ENCODE measurements at places on chromosomes 3 and 15.

DNA sequence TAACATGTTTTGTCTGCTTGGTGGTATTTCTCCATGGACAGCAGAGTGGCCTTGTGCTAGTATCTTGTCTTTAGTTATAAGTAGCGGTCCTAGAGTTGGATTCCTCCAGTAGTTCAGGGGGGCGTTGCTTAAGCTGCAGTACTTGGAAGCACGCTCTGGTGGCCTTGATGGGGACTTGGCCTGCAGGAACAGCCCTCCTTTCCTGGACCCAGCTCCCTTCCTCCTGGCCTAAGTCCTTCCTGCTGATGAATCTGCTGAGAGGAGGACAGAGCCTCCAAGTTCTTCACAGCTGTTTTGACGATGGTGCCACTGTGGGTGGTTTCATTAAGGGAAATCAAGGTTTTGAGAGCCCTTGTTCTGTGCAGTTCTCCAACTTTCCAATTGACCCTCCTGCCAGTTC is 38.6 kb upstream of the SEC22A start:
- DNase-seq, result no peak

DNA sequence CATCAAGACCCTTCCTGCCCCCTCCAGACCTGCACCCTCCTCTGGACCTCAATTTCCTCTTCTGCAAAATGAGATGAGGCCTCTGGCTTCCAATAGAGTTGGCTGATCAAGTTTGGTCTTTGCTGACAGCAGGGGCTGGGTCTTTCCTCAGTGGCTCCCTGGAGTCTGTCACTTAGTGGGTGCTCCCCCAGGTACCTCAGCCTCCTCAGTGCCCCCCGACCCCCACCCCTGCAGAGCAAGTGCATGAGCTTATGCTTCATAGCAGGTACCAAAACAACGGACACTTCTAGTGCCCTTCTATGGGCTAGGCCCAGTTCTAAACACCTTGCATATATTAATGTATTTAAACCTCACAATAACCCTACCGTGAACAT is 6.9 kb upstream of the PLXND1 start:
- DNase-seq, result no peak

DNA sequence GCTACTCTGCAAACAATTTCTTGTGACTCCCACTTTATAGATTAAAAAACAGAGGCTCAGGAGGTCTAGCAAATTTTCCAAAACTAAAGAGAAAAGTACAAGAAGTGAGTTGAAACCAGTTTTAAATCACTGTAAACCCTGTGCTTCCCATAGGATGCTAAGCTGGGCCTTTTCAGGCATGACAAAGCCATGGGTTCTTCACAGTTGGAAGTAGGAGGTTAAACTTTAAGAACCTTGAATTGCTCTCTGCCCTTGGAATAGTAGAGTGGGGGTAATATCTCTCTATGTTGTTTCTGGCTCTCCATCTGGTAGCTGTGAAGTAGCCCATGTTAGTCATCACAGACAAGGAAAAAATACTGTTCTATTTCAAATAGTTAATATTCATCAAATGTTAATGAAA is 193.6 kb upstream of the SATB1 start:
- no peak for DNase-seq

DNA sequence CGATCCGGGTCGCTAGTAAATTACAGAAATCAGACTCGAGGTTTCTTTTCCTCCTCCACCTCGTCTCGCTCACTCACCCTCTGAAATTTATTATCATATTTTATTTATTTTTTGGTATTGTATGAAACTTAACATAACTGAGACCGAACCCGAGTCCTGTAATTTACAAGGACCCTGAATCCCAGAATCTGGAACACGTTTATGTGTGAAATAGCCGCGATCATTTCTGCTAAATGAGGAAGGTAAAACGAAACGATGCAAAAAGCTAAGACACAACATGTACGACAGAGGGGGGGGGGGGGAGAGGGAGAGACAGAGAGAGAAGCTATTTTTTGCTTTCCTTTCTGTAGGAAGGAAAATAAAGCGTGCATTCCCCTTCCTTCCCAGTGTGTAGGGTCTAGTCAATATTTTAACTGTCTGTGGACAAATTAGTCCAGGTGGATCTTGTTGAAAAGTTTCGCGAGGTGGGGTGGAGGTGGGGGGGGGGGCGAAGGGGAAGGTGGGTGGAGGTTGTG is 1.6 kb downstream of the BBX start:
- DNase-seq, result peak; percentile 70

DNA sequence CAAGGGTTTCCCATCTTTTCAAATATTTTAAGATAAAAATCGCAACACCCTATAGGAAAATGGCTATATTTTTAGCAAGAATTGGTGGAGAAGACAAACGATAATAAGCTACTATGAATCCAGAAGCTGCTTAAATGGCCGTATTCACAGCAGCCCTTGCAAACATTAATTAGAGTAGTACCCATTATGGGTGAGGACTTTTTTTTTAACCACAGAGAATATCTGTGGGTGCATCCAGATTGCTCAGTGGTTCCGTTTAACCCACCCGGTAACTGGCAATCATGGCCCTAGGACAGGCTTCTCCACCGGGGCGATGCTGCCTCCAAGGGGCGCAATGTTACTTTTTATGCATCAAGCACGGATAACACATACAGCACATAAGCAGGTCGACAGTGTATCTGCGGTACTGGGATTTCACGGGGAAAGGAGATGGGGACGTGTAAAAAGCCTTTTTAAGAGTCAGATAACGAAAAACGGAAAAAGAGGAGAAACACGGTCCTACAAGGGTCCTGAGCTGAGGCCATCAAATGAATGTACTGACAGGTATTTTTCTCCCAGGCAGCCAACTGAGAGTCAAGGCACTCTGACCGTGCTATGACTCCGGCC is 968 bp upstream of the TMEM266 start:
- DNase-seq, result peak; percentile 49
